ENCODE measurements at places on chromosomes 6 and 20. TPM values are rescaled to one million over a fixed set of nuclear protein-coding genes. Genes with fewer than 3 reads are reported as not detected.

Gene TRIM31
- not detected for total RNA-seq

Gene CST5
- total RNA-seq, result not detected

Gene OXT
- total RNA-seq, result not detected

Gene CDH26
- not detected for total RNA-seq

Gene MATN4
- total RNA-seq, result not detected

Measured in myometrial cell (primary cell).